ENCODE measurements at places on chromosomes 7 and 10.

DNA sequence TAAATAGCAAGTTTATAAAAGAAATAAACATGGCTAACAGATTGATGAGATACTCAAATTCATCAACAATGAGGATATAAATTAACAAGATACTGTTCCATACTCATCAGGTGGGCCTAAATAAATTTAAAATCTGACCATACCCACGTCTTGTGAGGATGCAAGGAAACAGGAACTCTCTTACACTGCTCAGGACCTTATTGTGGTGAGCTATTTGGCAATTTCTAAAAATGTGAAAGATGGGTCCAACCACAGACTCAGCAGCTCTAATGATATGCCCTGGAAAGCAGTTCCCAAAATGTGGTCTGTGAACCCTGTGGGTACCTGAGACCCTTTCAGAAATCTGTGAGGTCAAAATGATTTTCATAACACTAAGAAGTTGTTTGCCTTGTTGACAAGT lies 21.5 kb downstream of the RPP38 start:
- DNase-seq, result no peak

GRCh38 chr7:27121684-27122076 lies 8.9 kb downstream of the HOXA4 start:
- no peak for DNase-seq

DNA sequence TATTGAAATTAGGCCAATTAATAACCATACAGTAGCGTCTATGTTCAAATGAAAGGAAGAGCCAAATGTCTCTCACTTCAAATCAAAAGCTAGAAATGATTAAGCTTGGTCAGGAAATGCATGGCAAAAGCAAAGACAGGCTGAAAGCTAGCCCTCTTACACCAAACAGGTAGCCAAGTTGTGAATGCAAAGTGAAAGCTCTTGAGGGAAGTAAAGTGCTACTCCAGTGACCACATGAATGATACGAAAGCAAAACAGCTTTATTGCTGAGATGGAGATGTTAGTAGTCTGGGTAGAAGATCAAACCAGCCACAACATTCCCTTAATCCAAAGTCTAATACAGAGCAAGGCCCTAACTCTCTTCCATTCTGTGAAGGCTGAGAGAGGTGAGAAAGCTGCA lies 123.8 kb downstream of the TEX36 start:
- no peak for DNase-seq

DNA sequence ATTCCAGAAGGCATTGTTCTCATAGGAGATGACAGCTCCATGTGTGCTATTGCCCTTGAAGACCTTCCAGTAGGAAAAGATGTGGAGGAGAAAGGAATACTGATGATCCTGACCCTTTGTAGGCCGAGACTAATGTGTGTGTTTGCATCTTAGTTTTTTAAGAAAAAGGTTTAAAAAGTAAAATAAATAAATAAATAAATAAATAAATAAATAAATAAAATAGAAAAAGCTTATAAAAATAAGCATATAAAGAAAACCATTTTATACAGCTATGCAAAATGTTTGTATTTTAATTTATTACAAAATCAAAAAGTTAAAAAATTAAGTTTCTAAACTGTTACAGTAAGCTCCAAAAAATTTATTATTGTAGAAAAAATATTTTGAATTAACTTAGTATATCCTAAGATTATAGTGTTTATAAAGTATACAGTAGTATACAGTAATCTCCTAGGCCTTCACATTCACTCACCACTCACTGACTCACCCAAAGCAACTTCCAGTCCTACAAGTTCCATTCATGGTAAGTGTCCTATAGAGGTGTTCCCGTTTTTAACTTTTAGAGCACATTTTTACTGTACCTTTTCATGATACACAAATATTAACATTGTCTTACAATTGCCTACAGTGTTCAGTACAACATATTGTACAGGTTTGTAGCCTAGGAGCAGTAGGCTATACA lies 435.2 kb upstream of the SEMA3A start:
- no peak for DNase-seq

GRCh38 chr10:130022511-130023299 lies 58.6 kb upstream of the EBF3 start:
- DNase-seq, result no peak

DNA sequence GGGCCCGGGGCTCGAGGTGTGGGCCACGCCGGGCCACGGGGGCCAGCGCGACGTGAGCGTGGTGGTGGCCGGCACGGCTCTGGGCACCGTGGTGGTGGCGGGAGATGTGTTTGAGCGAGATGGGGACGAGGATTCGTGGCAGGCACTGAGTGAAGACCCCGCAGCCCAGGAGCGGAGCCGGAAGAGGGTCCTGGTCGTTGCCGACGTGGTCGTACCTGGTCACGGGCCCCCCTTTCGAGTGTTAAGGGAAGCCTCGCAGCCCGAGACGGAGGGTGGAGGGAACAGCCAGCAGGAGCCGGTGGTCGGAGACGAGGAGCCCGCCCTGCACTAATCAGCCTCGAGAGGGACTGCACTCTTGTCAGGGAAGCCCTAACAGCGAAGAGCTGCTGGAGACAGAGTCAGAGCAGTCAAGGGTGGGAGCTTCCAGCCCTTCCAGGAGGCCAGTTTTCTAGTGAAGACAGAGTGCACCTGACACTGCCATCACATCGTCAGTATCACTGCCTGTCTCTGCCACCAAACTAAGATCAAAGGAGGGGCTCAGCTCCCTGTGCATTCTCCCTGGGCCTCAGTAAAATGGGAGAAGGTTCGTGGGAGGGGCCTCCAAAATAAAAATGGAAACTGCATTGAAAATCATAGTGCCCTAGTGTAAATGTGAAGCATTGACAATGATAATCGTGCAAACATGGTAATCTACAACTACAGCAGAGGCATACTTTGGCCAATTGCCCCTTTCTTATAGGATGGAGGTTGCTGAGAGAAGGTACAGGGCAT lies 1.3 kb downstream of the MBLAC1 start:
- DNase-seq, result no peak

DNA sequence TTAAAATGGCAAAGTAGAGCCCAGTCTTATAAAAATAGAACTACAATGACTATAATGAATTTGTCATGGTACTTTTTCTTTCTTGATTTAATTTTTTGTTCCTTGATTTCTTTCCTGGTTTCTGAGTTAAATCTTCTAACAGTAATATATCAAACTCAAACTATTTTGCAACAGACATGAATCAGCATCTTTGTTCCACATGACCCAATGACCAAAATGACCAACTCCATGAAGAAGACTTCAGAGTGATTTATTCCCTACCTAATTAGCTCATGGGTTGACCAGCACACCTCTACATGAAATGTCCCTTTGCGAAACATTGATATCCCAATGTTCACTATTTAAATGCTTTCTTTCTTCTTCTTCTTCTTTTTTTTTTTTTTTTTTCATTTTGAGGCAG lies 30.9 kb downstream of the NMT2 start:
- no peak for DNase-seq

DNA sequence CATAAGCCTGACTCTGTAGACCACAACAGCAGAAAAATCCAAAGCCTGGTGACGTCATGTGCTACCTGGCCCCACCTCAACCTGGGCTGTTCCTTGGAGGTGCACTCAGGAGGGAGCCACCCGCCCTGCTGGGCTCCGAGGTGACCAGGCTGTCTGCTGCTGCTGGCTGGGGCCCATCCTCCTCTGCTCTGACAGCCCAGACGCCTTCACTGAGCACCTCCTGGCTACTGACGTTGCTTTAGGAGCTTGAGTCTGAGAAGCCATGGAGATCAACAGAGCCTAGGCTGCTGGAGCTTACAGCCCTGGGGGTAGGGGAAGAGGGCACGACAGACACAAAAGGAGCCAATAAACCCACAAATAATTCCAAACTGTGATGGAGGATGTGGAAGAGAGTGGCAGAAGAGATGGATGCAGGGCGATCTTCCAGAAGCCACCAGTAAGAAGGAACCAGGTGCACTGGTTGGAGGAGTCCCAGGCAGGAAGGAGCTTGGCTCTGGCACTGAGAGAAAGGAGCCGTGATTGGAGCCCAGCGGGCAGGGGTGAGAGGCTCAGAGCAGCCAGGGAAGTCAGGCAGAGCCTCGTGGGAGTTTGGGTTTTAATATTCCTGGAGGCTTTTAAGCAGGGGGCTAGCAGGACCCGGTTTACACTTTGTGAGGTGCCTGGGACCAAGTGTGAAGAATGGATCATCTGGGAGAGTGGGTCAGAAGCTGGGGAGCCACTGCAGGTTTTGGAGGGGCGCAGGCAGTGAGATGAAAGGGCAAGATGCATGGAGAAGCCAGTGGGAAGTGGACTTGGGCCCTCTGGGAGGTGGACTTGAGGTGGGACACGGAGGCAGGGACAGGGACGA lies 1.7 kb upstream of the PTPRE start:
- DNase-seq, result no peak

DNA sequence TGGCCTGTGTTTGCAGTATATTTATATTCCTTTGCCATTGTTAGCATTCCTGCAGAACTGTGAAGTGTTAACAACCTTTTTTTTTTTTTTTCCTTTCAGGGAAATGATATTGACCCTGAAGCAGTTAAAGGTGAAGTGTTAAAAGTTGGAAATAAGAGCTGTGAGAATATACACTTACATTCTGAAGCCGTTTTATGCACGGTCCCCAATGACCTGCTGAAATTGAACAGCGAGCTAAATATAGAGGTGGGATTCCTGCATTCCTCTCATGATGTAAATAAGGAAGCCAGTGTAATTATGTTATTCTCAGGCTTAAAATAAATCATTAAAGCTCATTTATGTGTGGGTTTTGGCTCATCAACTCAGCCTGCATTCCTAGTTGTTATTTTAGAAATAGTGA lies 92.8 kb upstream of the CAPZA2 start:
- DNase-seq, result no peak

DNA sequence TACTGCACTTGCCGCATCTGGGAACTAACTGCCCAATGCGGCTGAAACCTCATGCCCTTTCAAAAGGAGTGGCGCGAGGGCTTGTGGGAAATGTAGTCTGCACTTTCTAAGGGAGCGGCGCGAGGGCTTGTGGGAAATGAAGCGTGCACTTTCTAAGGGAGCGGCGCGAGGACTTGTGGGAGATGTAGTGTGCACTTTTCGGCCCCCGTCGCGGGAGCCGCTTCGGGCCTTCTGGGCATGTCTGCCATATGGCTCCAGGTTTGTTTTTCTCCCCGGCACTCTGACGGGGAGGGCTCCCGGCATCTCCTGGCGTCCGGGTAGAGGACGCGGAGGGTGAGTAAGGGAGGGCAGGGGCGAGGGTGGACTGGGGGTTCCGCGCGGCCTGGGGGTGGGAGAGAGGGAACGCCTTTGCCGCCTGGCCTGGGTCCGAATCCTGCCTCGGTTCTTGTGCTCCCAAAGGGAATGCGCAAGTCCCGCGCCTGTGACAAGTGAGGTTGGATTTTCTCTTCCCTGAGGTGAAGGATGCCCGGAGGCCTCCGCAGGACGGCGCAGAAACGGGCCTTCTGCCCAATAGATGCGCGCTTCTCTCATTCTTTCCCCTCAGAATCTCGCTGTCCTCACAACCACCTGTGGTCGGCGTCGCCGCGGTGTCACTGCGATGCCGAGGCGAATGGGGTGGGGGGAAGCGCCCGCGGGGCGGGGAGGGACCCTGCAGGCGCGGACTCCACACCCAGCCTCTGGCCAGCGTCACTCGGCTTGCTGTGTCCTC lies at the start of gene ZNF37A:
Gene ZNF37A, plus strand, starts transcription at position 180 of the 769 bp plus-strand sequence. CDS start 2,281 bp downstream, outside the sequence.
- peak; percentile 63 for DNase-seq

- DNase-seq, result no peak
These were observed 691.1 kb downstream of the PHTF2 start for GRCh38 chr7:78489476-78490240.

GRCh38 chr10:14543046-14543903 lies 212.6 kb upstream of the FRMD4A start:
- no peak for DNase-seq

DNA sequence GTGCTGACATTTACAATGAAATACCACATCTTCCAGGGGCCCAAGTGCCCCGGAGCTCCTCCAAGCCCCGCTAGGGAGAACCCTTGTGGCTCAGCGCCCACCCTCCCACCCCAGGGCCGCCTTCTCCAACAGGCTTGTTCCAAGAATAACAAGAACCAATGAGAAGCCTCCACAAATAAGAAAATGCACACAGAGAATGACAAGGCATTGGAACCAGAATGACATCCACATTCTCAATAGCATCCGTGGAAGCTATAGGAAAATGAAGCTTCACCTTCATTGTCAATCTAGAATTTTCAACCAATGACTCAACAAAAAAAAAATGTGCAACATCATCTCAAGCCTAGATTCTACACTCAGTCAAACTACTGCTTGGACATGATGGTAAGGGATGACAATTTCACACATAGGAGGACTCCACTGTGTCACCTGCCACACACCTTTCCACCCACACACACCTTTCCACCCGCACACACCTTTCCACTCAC lies 50.4 kb upstream of the PPP2R2D start:
- no peak for DNase-seq

GRCh38 chr10:71659111-71659634 lies 60.4 kb downstream of the C10orf105 start:
- no peak for DNase-seq

DNA sequence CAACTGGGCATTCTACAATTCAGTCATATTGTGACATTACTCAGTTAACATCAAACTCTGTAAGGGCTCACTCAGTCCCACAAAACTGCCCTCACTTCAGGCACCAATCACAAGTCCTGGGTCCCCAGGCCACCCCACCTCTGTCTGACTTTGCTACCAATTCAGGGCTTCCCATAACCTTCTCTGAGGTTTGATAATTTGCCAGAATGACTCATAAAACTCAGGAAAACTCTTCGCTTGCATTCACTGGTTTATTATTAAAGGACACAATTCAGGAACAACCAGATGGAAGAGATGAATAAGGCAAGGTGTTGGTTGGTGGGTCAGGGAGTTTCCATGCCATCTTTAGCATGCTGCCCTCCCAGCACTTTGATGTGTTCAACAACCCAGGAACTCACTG lies 41.3 kb downstream of the AVL9 start:
- no peak for DNase-seq

GRCh38 chr7:125126376-125126775 lies 196.8 kb upstream of the POT1 start:
- no peak for DNase-seq

DNA sequence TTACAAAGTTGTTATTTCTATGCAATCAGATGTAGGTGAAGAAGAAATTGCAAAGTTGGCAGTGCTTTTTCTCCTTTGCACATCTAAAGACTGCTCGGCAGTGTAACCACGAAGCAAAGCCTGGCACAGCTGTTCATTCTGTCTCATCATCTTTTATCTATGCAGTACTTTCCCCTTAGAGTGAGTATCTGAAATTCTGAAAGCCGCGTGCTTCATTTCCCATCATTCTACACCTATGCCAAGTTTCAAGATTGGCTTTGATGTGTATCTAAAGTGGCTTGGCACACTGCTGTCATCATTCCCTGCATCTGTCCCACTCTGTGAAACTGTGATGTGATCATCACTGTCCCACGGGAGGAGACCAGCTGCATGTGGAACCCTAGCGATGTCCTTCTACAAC lies 15.2 kb downstream of the SOSTDC1 start:
- DNase-seq, result no peak

DNA sequence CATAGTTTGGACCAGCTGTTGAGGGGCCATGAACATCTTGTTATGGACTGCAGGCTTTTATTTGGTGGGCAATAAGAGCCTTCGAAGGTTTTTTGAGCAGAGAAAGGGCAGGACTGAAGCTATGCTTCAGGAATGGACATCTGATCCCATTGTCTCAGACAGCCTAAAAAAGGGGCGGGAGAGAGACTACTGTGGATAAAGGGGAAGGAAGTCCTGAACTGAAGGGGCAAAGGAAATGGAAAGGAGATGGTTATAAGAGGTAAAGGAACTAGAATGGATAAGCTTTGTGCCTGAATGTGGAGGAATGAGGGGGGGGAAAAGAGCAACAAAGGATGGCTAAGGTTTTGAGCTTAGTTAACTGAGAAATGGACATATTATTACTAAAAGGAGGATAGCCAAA lies 172.5 kb downstream of the SKAP2 start:
- DNase-seq, result no peak
